LHCN-M2 (cell line): ENCODE measurements at places on chromosomes 12 and 14. TPM values are rescaled to one million over a fixed set of nuclear protein-coding genes. Genes with fewer than 3 reads are reported as not detected.

- no peak for DNase-seq
Measured at GRCh38 chr12:46916796-46917419, 91.1 kb upstream of the SLC38A4 start.

NELL2 gene
- total RNA-seq, result not detected in 2 replicates

DNA sequence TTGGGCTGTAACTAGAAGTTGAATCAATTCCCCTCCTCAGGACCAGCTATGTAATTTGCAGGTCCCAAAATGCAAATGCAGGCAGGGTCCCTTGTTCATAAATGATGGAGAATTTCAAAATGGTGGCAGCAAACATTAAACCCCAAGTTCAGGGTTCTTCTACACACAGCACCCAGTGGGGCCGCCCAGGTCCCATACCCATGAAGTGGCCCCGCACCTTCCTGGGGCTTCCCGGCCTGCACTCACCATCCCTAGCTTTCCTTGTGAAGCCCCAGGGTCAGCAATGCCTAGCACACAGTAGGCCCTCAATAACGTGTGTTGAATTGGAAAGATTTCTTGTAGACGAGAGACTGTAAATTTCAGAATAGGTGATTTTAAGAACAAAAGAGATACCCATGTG lies 76.0 kb downstream of the NTF3 start:
- DNase-seq, result no peak

GRCh38 chr14:53528185-53528671 lies 375.1 kb upstream of the DDHD1 start:
- DNase-seq, result no peak

RNF34 gene
- 49.5 and 59.9 TPM in 2 replicates for total RNA-seq
